ENCODE measurements at places on chromosomes 1 and 21.
A peak's percentile ranks its signal among the peaks of the same experiment; 100 is the strongest.

- DNase-seq = peak; percentile 81
These were observed 19.1 kb downstream of the COL6A2 start for GRCh38 chr21:46116776-46117585.

DNA sequence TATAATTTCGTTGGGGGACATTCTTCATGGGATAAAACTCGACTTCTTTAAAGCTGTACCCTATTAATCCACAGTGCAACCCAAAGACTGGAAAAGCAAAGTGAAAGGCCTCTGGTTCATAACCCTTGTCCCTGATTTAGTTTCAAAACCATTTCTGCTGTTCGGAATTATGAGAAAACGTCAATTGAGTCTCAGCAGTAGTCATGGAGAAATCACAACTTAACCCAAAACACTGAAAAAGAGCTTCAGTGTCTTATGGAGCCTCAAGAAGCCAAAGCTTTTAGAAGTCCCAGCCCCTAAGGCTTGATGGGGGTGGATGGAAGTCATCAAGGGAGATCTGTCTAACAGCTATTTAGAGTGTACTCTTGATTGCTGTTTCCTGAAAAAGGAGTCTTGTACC is 73.5 kb upstream of the VCAM1 start:
- DNase-seq = no peak

GRCh38 chr1:156144742-156145141 is 8.6 kb upstream of the SEMA4A start:
- DNase-seq = no peak

- no peak for DNase-seq
These were observed 28.4 kb downstream of the HSPA13 start for GRCh38 chr21:14354515-14354914.

GRCh38 chr1:220872296-220872695 is 6.9 kb upstream of the HLX start:
- DNase-seq = no peak

- no peak for DNase-seq
These were observed 95.5 kb upstream of the IVNS1ABP start for GRCh38 chr1:185412385-185413087.

DNA sequence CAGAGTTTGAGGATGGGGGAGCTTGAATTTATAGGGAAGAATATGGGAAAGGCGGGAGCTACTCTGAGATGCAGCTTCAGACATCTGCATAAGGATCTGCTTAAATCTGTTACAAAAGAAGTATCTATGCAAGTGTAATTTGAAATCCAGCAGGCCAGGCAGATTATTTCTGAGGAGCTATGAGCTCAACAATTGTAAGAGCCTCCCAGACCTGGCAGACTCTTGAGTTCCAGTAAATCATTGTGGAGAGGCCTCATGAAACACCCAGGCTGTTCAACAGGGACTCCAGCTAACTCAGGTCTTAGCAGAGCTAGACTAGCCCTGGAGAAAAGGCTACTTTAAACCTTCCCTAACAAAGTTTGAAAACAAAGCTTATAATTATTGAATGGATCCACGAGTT is 647.5 kb upstream of the CHRM3 start:
- DNase-seq = peak; percentile 10

Measured in fibroblast of lung (primary cell).